ENCODE measurements at places on chromosomes 6 and 20. TPM values are rescaled to one million over a fixed set of nuclear protein-coding genes. Genes with fewer than 3 reads are reported as not detected.
A peak's percentile ranks its signal among the peaks of the same experiment; 100 is the strongest.

The PTCRA gene
- total RNA-seq, result not detected

The NCOA3 gene
- total RNA-seq, result 74.7 TPM

The PTK6 gene
- total RNA-seq, result not detected

The RMND1 gene
- total RNA-seq, result 17.5 TPM

The LTB gene
- 802 TPM for total RNA-seq

The ZNF292 gene
- total RNA-seq, result 74.8 TPM

The RUNX2 gene
- total RNA-seq, result 24.0 TPM

The ENTPD6 gene
- 94.3 TPM for total RNA-seq

The HLA-DRB1 gene
- total RNA-seq, result 14.3 TPM

DNA sequence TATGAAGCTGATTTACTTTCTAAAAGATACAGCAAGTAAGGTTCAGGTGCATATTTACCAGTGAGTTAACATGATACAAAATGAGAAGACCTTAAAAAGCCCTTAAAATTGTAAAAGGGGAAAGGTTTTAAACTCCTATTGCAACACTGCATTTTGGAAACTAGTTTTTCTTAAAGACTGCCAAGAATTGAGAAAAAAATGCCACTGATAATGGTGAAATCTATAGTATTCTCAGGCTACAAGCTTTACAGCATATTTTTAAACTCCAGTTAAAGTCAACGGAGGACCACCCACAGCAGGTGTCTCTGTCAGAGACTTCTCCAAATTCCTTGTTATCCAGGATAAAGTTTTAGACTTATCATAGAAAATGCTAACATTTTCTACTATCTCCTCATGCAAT is 53.6 kb downstream of the ELOVL5 start:
- DNase-seq, result no peak

DNA sequence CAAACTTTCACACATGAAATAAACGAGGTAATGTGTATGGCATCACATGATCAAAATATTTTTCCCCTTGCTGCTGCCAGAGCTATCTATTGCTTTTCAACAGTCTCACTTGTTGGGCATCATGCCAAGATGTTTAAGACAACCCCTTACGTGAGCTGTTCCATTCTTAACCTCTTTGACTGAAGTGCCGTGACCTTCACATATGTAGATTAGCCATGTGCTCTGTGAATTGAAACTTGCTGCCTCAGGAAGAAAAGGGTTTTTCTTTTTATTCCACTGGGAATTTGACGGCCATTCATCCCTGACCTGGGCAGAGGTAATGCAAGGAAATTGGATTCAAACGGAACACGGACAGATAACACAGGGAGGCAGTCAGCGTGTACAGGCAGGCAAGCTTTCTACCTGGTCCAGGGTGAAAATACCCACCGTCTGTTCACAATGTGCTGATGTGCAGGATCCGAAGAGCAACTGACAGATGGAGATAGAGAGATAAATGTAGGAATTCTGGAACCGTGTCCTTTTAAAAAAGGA is 14.2 kb downstream of the ARID1B start:
- DNase-seq, result peak; percentile 74

DNA sequence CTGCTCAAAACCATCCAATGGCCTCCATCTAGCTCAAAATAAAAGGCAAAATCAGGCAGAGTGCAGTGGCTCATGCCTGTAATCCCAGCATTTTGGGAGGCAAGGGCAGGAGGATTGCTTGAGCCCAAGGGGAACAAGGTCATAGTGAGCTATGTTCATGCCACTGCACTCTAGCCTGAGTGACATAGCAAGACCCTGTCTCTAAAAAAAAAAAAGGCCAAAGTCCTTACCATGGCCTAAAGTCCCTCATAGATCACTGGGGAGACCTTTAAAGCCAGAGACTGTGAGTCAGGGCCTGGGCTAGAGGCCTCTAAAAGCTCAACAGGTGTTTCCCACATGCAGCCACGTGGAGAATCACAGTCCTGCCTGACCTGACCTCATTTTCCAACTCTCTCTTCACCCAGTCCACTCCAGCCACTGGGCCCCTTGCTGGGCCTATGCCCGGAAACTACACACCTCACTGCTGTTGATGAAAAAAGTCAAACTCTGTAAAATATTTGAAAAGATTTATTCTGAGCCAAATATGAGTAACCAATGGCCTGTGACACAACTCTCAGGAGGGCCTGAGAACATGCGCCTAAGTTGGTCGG is 28.2 kb upstream of the TAB2 start:
- no peak for DNase-seq

DNA sequence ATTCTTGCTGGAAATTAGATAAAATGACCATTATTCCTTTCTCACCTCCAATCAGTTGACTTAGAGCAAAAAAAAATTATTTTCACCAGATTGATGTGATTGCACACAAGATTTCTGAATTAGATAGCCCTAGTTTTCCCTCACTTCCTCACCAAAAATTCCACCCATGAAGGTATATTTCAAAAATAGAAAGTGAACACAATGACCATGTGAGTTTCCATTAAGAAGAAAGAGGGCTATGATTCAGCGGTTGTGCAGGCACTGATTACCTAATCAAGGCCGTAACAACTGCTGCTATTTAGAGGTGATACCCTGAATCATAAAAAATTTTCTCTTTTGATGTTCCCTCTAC is 19.5 kb upstream of the RALGAPA2 start:
- no peak for DNase-seq

DNA sequence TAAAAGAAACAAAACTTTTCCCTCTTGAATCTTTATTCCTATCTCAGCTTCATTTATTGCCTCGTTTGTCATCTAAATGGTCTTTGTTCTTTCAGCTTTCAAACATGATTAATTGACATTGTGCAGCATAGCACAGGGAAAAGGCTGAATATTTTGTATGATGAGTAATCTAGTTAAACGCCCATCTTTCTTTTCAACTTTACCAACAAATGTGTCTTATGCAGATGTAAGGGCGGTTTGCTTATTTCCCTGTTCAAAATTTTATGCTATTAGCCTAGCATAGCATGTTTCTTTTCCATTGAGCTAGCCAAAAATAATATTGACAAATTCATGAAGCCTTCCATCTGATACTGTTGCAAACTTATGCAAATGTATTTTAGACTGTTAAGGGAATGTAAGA is 176.4 kb upstream of the AKAP12 start:
- no peak for DNase-seq

- no peak for DNase-seq
Measured at GRCh38 chr6:117404548-117404947, 21.2 kb downstream of the ROS1 start.

DNA sequence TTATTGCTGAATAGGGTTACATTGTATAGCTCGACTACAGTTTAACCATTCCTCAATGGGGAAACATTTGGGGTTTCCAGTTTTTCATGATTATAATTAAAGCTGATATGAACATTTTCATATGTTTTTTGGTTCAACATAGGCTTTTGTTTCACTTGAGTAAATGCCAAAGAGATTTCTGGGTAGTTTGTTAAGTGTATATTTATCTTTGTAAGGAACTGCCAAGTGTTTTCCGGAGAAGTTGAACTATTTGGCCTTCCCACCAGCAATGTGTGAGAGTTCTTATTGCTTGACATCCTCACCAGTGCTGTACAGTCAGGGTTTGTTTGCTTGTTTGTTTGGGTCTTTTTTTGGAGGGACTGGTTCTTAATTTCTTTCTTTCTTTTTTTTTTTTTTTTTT is 83.7 kb upstream of the RALY start:
- DNase-seq, result no peak

- no peak for DNase-seq
Measured at GRCh38 chr20:35134472-35134871, 12.7 kb downstream of the EDEM2 start.

DNA sequence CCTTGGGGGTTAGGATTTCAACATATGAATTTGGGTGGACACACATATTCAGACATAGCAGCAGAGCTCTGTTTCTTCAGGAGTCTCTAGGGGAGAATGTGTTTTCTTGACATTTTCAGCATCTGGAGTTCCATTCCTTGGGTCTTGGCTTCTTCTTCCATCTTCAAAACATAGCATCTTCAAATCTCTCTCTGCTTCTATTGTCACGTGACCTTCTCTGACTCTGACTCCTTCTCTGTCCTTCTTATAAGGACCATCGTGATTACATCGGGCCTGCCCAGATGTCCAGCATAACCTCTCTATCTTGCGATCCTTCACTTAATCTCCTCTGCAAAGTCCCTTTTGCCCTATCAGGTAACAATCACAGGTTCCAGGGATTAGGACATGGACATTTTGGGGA is 101.0 kb upstream of the CHD6 start:
- DNase-seq, result no peak

DNA sequence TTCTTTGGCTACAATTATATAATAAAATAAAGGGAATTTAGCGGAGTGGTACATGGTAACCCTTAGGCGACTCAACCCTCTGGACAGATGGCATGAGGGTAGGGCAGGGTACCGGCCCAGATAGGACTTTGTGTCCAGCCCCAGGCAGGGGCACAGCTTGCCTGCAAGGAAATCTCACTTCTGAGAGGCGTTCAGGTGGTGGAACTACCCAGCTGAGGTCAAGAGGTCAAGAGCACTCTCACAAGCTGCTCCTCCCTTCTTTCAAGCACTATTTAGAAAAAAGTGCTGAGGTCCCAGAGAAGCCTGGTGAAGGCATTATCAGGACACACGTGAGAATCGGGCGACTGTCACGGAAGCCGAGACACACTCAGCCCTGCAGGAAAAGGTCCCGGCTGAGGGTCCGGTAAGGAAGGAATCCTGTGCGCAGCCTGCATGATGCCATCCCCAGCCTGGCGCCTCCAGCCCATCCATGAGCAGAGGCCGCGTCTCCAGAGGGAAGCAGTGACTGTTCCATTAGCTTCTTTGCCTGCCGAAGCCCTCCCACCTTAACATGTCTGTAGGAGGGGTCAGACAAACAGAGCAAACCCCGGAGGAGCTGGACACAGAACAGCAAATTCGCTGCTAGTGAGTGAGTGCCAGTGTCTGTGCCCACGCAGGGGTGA is 54.8 kb downstream of the WDR27 start:
- no peak for DNase-seq

GRCh38 chr20:23050847-23051627 is 1.6 kb upstream of the THBD start:
- DNase-seq, result peak; percentile 16

- no peak for DNase-seq
Measured at GRCh38 chr6:9361749-9362148, 926.4 kb upstream of the SLC35B3 start.

- no peak for DNase-seq
Measured at GRCh38 chr6:138430361-138431145, 26.5 kb downstream of the HEBP2 start.

GRCh38 chr6:123598011-123598410 is 38.7 kb downstream of the TRDN start:
- DNase-seq, result no peak

DNA sequence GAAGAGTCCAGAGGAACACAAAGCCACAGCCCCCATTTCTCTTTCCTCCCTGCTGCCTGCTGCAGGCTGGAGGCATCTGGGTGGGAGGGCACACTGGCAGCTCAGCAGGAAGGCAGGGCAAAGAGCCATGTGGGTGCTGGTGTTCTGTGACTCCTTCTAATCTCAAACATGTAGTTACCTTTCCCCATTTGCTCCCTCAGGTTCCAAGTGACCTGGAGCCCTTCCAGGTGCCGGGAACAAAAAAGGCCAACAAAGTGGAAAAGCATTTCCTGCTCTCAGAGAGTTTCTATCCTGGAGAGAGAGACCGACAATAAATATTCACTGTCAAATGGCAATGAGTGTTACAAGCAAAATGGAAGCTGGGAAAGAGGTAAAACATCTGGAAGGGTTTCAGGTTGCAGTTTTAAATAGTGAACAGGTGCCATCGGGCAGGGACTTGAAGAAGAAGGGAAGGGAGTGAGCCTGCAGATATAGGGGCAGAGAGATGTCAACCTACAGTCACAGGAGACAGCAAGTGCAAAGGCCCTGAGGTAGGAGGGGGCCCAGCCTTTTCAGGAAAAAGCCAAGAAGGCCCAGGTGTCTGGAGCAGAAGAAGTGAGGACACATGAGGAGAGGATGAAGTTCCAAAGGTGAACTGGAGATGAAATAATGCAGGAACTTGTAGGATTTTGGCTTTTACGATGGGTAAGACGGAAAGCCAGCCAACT is 43.6 kb upstream of the IYD start:
- no peak for DNase-seq

DNA sequence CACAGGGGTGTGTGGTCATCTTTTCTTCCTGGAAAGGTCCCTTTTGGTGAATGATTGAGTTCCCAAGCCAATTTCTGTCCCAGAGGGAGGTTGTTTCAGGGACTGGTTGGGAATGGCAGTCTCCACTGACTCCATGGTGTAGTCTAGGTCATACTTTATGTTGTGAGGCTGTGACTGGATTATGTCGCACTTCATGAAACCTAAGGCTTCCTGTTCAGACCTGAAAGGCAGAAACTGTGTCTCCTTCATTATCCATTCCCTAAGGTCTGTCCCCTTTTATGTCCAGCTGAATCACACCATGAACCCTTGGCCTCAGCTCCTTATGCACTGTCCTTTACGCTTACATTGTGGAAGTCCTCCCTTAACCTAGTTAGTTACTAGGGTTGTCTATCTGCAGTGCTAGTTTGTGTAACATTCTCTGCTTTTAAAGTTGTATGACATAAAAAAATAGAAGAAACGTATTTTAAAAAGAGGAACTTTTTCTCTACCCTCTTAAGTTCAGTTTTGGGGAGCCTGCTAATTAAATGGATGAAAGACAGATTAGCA is 191.3 kb downstream of the JARID2 start:
- no peak for DNase-seq

- no peak for DNase-seq
Measured at GRCh38 chr6:151721671-151722070, 85.8 kb upstream of the ESR1 start.

- no peak for DNase-seq
Measured at GRCh38 chr20:53699085-53699674, 105.5 kb upstream of the ZNF217 start.

DNA sequence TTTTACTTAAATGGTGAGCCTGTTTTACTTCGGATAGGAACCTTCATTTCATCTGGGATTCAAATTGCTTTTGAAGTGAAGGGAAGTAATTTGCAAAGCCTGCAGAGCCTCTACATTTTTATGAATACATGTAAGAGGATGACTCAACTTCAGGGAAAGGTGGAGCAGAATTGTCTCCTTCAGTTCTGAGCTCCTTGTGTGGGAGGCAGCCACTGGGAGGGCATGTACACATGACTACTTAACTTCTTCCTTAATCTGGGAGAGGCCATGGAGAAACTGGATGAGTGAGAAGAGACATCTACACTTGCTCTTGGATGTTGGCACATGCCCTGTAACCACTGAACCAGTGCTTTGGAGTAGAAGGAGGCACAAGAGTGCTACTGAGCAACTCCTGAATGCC is 145.1 kb upstream of the NRSN1 start:
- DNase-seq, result no peak

DNA sequence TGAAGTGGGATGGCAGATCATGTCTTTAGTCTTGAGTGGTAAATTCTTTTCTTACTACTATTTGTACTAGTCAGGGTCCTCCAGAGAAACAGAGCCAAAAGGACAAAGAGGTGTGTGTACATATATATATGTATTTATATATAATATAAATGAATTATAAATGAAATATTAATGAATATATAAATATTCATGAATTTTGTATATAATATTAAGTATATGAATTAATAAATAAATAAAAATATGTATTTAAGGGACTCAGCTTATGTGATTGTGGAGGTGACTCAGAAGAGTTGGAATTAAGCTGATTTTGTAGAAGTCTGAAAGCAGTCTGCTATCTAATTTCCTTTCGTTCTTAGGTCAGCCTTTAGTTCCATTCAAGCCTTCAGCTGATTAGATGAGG is 265.3 kb upstream of the MMS22L start:
- DNase-seq, result no peak
